ENCODE measurements at places on chromosomes 2 and 18. TPM values are rescaled to one million over a fixed set of nuclear protein-coding genes. Genes with fewer than 3 reads are reported as not detected.

DNA sequence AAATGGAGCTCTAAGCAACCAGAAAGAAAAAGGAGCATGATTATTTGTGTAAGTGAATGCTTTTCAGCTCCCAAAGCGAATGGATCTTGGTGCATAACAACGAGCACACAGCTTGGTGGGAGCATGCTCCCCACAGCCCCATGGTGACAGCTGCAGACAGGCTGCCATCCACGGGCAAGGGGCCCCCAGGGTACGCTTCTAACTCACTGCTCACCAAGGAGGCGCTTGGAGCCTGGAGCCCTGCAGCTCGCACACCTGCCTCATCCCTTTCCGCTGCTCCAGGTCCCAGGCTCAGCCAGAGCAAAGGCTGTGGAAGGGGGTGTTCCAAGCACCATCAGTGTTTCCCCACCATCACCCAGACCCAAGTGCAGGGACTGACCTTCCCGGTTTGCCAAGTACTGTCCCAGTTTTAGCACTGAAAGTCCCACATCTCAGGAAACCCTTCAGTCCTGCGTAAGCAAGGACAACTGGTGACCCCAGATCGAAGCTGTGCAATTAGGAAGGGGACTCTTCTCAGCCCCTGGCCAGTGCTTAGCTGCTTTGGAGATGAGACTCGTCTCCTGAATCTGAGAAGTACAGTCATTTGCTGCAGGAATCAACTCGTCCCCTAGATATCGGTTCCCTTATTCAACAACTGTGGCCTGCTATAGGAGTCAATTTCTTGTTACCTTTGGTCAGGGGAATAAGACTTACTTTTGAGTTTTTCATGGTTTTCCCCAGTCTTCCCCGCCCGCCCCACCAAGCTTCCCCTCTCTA lies 50.0 kb upstream of the ATG16L1 start:
- DNase-seq, result no peak

- DNase-seq, result no peak
Measured at GRCh38 chr2:120261387-120262006, 8.8 kb downstream of the RALB start.

- DNase-seq, result peak; percentile 40
Measured at GRCh38 chr2:161373942-161374341, 42.2 kb upstream of the TBR1 start.

The AOX1 gene
- 15.2 TPM for total RNA-seq

- DNase-seq, result no peak
Measured at GRCh38 chr2:105447476-105447875, 48.6 kb upstream of the FHL2 start.

DNA sequence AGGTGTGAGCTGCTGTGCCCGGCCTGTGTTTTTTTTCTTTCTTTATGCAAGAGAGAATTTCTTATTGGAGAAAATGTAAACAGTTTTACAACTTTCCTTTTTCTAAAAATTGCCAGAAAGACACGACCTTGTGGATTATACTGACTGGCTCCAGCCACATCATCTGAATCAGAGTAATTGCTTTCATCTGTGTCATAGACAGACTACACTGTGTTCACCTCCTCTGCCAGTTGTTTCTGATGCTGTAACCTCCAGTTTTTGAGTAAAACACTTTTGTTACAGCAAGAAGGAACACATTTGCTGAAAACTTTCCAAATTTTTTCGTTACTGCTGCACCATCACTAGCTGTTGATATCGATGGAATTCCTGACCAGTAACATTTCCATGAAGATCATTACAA lies 43.9 kb upstream of the PLEKHM3 start:
- DNase-seq, result no peak

DNA sequence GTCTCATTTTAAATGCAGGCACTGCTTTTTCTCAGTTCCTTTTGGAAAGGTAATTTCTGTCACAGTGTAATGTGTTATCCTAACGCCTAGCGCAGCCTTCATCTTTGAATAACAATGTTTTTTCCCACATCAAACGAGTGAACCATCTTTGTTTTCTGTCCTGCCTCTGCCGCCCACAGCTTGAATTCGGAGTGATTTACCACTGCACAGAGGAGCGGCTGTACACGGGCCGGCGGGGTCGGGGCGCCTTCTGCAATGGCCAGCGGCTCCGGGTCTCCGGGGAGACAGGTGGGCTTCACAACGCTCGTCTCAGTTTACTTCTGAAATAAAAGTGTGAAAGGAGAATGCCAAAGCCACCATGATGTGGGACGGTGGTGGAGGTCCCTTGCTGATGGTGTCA lies 32.8 kb downstream of the IMPA2 start:
- no peak for DNase-seq

DNA sequence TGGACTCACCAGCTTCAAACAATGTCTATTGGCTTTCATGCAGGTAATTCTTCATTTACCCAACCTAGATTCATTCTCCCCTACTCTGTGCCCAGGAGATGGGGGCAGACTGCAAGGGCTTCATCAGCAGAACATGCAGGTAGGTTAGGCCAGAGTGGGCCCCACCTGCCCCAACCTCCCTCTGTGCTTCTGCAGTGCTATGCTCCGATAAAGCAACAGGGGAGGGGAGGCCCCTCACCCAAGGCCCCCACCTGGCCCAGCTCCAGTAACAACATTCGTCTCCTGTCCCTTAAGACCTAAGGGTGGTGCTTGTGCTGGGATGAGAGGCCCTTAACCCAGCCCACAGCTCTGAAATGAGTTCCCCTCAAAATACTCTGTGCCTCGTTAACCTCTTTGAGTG lies 16.7 kb upstream of the GYPC start:
- DNase-seq, result no peak

DNA sequence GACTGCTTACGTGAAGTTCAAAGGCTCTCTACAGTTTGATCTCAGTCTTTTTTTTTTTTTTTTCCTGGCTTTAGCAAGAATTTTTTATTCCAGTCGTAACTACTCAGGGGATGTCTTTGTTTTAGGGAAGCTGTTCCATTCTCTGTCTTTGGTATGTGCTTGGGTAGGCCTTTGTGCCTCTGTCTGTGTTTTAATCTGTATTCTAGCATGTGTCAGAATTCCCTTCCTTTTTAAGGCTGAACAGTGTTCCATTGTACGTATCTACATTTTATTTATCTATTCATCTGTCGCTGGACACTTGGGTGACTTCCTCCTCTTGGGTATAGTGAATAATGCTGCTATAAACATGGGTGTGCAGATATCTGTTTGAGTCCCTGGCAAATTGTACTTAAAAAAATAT lies 42.6 kb downstream of the MYO1B start:
- DNase-seq, result no peak

The SLC16A14 gene
- 28.4 TPM for total RNA-seq

The ARHGAP25 gene
- total RNA-seq, result 3.1 TPM

DNA sequence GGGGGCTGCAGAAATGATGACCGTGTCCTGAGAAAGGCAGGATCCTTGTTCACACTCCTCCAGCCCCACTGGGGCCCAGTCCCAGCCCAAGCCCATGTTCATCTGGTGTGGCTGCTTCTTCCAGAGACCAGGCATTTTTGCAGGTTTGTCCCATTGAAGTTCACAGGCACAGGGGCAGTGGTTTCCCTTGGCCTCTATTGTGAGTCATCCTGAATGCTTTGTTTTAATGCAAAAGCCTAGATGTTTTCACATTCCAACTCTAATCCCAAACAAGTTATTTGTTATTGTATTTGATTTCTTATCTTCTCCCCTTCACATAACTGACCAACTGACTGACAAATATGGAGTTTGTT lies 426.4 kb upstream of the ID2 start:
- DNase-seq, result no peak

DNA sequence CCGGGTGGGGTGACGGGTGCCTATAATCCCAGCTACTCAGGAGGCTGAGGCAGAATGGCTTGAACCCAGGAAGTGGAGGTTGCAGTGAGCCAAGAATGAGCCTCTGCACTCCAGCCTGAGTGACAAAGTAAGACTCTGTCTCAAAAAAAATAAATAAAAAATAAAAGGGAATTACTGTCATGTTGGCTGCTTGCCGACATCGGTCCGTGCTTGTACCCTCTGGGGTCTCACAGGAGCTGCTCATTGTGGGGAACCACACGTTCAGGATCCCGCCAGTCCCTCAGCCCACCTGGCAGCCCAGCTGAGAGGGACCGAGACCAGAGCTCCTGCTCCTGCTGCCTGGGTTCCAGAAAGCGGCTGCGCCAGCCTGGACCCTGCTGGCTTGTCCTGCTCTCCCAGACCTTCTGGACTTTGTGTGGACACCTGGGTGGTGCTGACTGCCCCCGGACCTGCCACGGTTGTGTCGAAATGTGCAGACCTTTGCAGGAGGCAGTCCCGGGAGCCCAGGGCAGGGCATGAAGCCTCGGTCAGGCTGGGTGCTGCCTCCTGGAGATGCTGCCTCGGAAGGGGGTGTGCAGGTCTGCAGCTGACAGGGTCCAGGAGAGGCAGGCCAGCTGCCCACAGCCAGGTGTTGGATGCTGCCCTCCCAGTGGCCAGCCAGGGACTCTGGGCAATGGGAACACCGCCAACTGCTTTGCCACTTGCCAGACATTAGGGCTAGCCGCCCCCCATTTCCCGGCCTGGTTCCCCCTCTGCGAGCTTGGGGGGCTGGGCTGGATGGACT lies 16.4 kb downstream of the KLF11 start:
- DNase-seq, result no peak

GRCh38 chr2:219437141-219437540 lies 2.5 kb downstream of the SPEG start:
- DNase-seq, result no peak
